HepG2 (cell line): ENCODE measurements at places on chromosomes 7 and 10. TPM values are rescaled to one million over a fixed set of nuclear protein-coding genes. Genes with fewer than 3 reads are reported as not detected.

- no peak for DNase-seq
Measured at GRCh38 chr10:69965919-69966662, 86.6 kb upstream of the MACROH2A2 start.

DNA sequence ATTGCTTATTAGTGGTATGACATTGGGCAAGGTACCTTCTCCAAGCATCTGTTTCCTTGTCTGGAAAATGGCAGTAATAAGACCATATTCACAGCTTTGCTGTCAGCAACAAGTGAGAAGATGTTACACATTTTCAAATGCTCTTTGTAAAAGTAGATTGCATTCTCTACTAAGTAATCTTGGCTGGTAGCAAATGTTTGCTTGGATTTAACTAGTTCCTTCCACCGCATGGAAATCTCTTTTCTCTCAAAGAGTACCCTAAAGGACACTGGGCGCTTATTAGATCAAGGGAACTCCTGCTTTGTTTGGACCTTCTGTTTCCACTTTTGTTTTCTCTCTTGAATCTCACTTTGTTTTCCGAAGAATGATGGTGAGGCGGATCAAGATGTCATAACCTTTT lies 185.2 kb upstream of the BMPER start:
- no peak for DNase-seq

DNA sequence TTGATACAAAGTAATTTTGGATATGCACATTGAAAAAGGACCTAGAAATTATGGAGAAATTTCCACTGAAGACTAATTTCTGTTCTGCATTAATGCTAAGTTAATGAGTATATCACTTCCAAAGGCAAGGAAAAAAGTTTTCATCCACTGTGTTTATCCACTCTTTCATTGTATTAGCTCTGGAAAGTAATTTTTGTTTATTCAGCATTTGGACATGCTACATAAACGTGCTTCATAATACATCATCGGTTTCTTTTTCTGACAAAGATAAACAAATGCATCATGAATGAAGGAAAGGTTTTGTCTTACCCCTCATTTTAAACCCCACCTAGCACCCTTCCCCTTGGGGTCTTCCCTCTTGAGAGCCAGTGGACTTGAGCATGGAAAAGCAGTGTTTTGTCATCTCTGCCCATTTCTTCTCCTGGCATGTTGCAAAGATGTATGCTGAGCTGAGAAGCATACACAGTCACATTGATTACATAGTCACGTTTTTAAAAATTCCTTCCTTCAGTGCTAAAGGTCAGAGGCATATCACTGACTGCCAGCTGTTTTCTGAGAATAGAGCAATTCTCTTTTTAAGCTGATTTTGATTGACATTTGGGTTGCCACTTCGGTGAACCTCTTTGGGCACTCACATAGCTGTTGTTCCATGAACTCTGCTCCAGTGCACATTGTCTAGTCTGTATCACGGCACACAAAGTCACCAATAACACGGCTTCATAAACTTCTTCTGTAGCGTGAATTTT lies 65.9 kb upstream of the C7orf33 start:
- no peak for DNase-seq

LRIT1 gene
- not detected in 2 replicates for polyA plus RNA-seq

TMEM196 gene
- polyA plus RNA-seq: not detected in 2 replicates

DNA sequence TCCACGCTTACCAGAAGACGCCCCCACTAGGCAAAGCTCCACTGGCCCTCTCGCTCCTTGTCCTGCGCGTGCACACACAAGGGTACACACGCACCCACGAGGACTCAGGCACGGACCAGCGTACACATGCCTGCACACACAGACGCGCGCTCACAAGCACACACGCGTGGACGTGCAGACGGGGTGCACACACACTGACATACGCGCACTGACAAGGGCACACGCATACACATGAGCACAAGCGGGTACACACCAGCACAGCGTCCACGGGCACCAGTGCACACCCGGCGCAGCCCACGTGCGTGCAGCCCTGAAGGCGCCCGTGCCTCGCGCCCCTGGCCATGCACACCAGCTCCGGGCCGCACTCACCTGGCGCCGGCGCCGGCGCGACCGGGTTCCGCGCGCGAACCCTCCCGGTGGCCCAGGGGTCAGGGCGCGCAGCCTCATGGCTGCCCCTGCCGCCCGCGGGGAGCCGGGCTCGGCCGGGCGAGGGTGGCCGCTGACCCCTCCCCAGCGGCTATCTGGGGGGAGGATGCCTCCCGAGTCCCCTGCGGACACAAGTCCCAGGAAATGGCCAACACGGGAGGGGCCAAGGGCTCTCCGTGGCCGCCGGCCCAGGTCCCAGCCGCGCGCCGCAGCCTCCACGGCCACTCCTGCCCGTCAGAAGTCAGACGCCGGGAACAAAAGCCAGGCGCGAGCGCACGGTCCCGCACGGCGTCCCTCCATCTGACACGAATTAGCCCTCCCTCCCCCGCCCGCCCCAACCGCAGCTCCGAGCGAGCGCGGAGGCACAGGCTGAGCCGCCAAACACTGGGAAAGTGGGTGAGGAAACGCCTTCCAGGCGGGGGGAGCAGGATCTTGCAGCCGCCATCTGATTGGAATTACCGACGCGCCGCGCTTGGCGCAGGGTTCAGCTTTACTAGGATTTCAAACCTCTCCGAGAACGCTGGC lies 45.0 kb downstream of the TNS3 start:
- no peak for DNase-seq

CFTR gene
- not detected in 2 replicates for polyA plus RNA-seq

DNA sequence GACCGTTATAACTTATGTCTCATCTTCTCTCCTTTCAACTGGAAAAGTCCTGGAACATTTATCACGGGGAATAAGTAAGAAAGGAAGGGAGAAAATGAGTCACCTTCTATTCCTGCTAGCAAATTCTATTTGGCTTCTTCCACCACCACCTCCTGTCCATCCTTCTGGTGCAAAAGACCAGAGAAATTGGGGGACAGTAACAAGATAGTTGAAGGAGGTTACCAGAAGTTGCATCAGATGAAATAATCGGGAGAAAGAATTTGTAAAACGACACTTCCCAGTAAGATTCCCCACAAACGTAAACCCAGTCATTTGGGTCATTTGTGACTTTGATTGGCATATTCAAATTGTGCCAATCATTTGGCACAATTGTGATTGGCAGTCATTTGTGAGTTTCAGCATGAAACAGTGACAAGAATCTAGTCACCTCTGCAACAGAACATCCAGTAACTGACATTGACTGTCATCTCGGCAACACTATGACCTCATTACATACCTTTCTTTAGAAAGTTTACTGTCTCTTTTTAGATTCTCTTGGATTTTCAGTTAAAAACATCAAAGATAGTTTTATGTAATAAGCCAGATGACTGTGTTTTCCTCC lies 51.3 kb upstream of the PIK3CG start:
- no peak for DNase-seq

DNA sequence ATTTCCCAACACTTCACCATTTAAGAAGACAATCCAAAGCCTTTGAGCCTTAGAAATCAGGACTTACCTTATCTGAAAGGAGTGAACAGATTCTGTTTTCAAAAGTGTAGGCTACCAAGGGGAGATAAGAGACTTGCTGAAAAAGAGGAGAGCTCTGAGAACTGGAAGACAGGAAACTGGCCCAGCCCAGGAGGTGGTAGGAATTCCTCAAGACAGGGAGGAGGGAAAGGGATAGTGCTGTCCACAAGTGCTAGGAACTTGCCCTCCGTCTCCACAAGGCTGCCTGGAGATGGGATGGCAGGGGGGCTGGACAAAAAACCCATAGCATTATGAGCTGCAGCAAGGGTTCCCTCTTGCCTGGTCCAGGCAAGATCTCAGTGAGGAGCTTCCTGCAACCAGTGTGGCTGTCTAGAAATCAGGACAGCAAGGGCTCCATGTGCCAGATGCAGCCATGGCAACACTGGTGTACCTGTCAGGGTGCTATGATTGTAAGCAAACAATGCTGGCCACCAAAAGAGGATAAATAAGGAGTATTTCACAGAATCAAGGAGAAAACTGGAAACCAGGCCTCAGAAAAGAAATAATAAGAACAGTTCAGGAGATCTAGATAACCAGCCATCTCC lies 22.7 kb upstream of the FRMD4A start:
- DNase-seq: no peak

UCMA gene
- not detected in 2 replicates for polyA plus RNA-seq

DNA sequence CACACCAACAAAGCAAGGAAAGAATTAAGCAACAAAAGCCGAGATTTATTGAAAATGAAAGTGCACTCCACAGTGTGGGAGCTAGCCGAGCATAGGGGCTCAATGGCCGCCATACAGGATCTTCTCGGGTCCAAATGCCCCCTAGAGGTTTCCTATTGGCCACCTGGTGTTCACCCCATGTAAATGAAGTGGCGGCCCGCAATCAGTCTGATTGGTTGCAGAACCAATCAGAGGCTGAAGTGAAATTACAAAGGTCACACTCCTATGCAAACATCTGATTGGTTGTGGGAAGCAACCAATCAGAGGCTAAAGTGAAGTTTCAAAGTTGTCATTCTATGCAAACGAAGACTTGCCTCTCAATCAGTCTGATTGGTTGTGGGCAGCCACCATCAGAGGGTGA lies 61.8 kb upstream of the SLC35B4 start:
- DNase-seq: no peak

- DNase-seq: no peak
Measured at GRCh38 chr7:150974468-150975391, 3.4 kb downstream of the KCNH2 start.

DNA sequence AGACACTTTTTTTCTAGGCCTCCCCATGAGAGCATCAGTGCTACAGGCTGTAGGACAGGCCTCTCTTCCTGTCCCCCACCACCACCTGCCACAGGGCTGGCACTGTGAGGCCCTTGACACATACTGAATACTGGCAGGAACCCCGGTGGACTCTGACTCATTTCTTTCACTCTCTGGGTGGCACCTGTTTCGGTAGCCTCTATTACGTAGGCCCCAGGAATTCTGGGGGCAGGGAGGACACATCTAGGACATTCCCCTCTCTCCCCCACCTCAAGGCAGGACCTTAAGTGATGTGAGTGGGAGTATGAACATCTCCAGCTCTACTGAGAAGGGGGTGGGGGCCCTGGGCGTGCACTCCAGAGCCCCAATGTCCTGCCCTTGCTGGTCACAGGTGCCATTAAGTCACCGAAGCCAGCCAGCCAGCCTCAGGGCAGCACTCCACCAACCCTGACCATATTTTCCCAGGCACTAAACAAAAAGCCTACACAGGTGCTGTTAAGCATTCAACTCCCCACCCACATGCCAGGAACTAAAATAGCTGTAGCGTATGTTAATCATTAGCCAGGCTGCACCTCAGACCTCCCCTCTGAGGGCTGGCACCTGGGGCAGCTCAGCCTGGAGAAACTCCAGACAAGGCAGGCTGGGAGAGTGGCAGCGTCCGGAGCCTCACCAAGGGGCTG lies 8.9 kb downstream of the ANXA11 start:
- DNase-seq: peak; percentile 90

DNA sequence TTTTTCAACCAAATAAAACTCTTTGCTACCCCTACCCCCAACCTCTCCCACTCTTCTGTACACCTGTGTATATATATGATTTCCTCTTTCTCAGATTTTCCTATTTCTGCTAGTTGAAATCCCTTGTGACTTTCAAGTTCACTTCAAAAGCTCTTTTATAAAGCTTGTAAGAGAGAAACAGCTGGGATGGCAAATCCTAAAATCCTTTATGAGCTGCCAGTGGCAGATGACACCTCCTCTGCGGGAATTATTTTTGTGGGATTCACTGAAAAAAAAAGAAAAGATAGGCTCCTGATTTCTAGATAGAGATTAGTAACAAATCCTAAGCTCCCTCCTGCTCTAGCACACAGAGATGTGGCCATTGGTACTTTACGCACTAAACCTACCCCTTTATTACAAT lies 92.9 kb downstream of the AHR start:
- no peak for DNase-seq

LSM5 gene
- polyA plus RNA-seq: 20.9 and 30.3 TPM in 2 replicates

- peak; percentile 64 for DNase-seq
Measured at GRCh38 chr10:52212802-52213201, 101.3 kb upstream of the DKK1 start.

LMOD2 gene
- polyA plus RNA-seq: not detected in 2 replicates

GPR37 gene
- polyA plus RNA-seq: not detected in 2 replicates

DNA sequence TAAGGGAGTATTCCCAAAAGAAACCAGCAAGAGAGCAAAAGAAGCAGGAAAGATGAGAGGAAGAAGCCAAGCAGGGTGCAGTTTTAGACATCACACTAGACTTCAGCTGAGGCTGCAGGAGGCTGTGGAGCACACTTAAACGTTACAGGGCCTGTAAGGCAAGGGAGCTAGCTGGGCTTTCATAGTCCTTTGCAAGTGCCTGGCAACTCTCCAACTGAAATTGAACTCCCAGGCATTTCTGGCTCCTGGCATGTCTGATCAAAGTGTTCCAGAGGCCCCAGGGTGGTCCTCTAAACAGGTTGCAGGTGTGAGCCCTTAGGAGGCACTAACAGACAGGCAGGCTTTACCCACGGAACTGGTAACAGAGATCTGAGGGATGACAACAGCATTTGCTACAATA lies 750.2 kb downstream of the XPNPEP1 start:
- DNase-seq: no peak

DNA sequence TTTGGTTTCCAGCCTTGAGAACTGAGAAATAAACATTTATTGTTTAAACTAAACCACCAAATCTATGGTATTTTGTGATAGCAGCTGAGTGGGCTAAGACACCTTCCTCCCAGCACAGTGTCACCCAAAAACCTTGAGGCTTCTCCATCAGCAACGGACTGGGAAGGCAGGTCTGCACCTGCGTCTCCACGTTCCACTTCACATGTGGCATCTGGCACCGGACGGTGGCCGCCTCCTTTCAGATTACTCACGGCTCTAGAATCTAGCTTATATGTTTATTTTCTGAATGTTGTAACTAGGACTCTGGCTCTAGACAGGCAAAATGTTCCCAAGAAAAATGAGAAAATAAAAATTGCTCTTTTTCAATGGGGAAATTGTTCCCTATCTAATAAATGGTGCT lies 201.0 kb downstream of the ADARB2 start:
- DNase-seq: no peak

DNA sequence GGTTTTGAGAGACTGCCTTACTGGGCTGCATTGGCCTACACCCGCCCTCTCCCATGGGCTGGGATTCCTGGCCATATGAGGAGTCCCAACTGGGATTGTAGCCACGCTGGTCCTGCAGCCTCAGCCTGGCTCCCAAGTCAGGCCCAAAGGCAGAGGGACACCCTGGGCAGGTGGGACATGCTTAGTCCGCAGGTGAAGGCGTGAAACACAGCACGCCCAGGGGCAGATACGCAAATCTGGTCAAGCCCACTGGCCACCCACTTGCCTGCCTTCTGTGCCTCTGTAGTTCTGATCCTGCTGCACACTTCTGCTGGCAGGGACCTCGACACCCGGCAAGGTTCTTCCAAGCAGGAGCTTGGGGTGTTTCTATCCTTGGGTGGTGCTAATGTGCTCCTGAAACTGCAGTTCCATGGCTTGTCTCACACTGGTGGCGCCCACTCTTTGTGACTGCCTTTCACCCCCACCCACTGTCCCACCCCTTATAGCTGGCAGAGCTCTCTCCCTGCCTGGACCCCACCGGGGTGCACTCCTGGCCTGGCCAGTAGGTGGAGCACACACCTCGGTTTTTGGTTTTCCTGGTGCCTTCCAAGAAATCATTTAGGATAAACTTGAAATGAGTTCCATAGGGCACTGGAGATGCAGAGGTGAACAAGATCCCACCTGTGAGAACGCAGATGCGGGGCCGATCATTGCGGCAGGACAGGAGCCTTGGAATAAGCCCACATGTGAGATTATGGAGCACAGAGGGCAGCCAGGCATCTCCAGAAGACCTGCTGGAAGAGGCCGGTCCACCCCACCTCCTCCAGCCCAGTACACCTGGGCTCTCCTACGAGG lies 47.9 kb downstream of the MKI67 start:
- peak; percentile 28 for DNase-seq

GRCh38 chr10:46096446-46096845 lies 50.4 kb upstream of the MSMB start:
- DNase-seq: peak; percentile 35
